Stimulated activated memory B cell treated with anti-CD40 and anti-IgM and Interleukin-4, amounts not matched to agents 10 μg/mL and 1 μg/mL and 100 μg/mL, for 72 hours (primary cell): ENCODE measurements at places on chromosomes 3 and 15.

- ATAC-seq: no peak
These were observed 38.0 kb downstream of the KIF9 start for GRCh38 chr3:47244531-47245100.

DNA sequence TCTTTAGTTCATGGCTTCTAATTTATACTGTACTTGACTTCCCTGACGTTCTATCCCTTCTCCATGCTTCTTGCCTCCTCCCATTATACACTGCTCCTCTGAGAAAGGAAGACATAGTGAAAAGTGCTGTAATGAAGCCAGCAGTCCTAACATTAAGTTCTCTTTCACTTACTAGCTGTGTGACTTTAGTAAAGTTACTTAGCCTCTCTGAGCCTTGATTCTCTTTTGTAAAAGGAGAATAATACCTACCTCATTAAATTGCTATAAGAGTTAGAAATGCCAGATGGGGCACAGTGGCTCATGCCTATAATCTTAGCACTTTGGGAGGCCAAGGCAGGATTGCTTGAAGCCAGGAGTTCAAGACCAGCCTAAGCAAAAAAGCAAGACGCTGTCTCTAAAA, 18.8 kb upstream of the IGF2BP2 start:
- no peak for ATAC-seq

DNA sequence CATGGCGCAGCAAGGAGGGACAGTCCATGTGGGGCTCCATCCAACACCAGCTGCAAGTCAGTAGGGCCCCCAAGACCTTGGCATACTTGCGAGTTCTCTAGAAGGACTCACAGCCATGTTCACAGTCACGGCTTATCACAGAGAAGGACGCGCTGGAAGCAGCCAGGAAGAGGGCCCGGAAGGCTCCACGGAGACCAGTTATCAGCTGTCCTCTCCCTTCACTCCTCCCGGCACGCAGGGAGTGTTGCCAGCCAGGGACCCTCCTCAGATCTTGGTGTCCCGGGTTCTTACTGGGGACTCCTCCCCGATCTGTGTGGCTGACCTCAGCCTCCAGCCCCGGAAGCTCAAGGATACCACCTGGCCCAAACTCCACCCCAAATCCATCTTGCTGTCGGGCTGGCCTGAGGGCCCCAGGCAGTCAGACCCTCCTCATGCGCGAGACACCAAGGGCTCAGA, 68.0 kb downstream of the SLTM start:
- peak; percentile 12 for ATAC-seq

DNA sequence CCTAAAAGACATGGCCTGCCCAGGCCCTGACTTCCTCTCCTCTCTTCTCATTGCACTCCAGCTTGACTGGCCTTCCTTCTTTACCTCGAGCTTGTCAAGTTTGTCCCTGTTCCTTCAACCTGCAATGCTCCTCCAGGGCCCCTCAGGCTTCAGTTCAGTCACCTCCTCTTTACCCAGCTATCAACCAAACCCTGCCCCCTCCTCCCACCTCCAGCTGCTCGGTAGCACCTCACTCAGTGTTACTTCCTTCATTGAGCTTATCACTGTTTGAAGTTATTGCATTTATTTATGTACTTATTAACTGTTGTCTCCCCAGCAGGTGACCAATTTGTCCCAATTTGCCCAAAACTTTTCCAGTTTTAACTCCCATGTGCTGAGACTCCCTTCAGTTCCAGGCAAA, 95.8 kb upstream of the UBE2E1 start:
- no peak for ATAC-seq

- no peak for ATAC-seq
These were observed 301.0 kb upstream of the UMPS start for GRCh38 chr3:124429129-124429815.

GRCh38 chr3:83890039-83890762, 1068.6 kb upstream of the CADM2 start:
- no peak for ATAC-seq

DNA sequence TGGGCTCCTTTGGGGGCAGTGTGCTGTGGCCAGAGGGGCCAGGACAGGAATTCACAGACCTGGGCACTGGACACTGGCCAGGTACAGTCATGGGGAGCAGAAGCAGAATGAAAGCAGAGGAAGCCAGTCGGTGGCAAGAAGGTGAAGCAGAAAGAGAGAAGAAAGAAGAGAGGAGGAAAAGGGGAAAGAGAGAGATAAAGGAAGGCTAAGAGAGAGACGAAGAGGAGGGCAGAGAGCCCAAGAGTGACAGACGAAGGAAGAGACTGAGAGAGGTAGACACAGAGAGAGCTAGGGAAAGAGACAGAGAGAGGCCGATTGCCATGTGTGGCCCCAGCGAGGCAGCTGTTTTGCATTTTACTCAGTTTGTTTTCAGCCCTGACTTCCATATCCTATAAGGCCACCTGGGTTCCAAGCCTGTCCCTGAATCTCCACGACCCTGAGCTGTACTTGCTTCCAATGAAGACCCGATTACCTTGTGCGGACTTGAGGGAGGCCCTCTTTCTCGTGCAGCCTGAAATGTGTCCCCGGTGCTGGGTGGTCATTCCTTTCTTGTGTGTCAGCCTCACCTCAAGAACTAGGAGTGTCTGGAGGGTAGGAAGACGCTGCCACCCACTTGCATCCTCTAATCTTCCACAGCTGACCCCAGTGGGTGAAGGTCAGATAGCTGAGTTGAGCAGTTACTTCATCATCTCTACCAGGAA, 73.9 kb downstream of the LSM3 start:
- no peak for ATAC-seq

GRCh38 chr15:43871835-43872234, 45.0 kb downstream of the WDR76 start:
- no peak for ATAC-seq

DNA sequence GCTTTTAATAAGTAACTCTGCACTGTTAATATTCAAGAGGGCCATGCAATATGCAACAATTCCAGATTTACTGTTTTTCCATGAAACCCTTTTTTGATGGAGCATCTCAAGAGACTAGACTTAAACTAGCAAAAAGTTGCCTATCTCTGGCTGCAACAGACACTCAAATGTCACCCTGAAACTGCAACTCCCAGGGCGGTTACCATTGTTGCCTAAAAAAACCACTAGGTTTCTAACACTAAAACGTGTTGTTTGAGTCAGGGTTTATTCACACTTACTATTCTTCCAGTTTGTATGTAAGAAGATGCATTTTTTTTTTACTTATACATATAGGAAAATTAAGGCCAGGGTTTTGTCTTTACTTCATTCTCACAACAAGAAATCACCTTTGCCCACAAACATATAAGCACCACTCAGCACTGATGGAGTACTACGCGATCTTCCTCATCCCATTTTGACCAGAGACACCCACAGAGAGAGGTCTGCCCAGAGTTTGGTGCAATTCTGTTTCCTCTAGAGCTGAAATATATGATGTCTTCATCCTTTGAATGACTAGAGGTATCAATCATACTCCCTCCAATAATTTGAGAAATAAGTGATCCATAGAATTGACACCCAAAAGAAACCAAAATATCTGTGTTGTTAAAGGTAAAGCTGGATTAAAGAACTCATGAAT, 124.0 kb upstream of the SNTN start:
- no peak for ATAC-seq

- no peak for ATAC-seq
These were observed 35.3 kb upstream of the MRPS22 start for GRCh38 chr3:139308560-139308959.

DNA sequence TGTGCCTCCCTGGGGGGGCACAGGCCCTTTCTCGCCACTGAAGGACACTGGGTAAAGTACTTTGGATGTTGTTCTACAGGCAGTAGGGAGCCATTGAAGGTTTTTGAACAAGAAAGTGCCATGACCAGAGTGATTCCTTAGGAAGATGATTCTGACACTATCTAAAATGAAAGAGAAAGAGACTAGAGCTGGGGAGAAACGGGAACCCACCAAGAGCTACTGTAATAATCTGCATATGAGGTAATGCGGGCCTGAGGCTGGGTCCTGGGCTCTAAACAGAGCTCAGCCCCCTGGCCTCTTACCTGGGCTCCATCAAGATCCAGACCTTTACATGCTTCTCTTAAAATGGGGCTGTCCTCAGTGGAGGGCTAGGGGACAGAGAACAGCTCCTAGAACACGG, 24.9 kb downstream of the GRK7 start:
- ATAC-seq: no peak

DNA sequence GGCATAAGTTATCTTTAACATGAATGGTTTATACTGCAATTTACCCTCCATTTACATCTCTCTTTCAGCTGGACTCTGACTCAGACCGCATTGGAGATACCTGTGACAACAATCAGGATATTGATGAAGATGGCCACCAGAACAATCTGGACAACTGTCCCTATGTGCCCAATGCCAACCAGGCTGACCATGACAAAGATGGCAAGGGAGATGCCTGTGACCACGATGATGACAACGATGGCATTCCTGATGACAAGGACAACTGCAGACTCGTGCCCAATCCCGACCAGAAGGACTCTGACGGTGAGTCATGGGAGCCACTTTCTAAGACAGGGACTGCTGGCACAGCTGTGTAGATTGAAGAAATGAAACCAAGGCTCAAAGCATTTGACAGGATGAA, 11.6 kb downstream of the THBS1 start:
- ATAC-seq: no peak

GRCh38 chr3:57889807-57890206, 118.4 kb upstream of the FLNB start:
- no peak for ATAC-seq

- ATAC-seq: no peak
These were observed 2.5 kb downstream of the UBL7 start for GRCh38 chr15:74458473-74458872.

DNA sequence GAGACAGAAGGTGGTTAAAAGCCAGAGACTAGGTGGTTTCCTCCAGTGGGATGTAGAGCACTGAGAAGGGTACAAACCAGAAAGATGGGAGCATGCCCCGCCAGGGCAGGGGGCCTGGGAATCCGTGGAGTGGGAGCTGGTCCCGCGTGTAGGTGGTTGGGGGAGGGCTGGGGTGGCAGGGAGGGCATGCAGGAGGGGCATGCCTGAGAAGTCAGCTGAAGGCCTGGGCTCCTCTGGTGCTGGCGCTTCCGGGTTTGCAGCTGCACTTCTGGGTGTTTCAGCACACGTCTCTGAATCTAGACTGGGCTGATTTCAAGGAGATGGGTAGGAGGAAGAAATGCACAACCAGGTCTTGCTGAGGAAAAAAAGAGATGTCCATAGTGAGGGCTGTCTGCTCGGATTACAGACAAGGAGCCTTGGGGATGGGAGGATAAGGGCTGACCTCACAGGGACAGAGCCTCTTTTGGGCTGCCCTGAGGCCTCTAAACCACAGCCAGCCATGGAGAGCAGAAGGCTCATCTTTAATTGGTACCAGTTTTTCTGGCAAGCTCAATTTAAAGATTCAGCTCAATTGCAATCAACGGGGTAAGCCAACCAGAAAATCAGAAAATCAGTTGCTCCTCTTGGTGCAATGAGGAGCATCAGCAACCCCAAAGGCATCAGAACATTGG, 151.9 kb downstream of the FAM43A start:
- ATAC-seq: peak; percentile 31

DNA sequence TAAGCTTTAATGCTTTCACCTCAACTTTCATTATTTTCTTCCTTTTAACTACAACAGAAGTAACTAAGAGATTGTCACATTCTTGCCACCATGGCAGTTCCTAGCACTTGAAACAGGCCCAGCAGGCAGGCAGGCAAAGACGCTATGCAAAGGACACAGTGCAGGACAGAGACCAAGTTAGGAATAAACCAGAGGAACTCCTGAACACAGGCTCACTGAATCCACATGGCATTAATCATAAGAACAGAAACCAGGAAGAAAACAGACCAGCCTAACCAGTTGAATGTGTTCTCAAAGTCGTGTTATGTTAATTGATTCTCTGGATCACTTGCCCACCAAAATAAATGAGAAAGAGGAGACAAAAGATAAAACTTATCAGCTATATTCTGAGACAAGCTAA, 397.6 kb downstream of the TBL1XR1 start:
- ATAC-seq: no peak

DNA sequence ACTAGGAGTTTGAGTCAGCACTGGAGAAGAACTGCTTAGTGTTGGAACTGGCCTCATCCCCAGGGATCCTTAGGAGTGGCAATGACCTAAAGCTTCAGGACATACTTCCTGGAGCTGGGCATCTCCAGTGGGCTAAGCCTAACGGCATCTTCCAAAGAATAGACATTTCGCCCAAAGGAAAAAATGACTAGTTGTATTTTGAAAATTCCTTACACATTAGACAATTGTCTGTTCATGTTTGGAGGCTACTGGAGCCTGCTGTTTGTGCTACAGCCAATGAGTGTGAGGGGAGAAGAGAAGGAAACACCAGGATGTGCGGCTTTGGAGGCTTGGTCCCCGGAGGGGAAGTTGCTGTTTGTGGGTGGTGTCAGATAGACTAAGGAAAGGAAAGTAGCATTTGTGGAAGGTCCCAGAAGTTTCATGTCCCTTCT, 77.6 kb downstream of the POLR2M start:
- no peak for ATAC-seq

DNA sequence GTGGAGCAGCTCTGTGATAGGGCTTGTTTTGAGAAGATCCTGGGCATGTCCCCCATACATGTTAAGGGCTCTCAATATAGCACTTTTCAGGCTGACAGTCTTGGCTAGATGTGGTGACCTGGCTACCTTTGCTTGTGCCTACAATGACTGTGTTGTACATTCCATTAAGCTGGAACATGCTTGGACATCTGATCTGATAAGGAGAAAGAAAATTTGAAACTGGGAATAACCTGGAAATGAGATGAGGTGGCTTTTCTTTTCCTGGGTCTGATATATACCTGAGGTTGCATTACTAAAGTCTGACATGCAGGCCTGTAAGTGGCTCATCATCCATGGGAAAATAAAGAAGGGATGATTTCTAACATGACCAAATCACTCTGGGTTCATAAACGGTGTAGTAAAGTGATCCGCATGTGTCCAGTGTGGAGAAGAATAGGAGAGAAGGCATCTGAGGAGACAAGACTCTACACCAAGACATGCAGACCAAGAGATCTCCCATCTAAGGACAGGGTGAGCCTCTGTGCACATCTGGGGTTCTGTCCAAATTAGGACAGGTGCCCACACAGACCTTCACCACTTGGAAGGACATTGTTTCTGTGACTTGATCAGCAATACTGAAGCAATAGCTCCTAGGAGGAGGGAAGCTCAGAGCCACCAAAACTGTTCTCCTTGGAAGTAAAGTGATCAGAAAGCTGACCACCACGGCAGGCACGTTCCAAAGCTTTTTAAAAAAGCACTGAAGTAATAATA, 62.0 kb downstream of the KLHL6 start:
- no peak for ATAC-seq

- no peak for ATAC-seq
These were observed 26.4 kb downstream of the ANXA2 start for GRCh38 chr15:60371175-60372051.

- no peak for ATAC-seq
These were observed 35.8 kb downstream of the QTRT2 start for GRCh38 chr3:114092151-114093015.

GRCh38 chr15:61528581-61528910, 299.4 kb upstream of the RORA start:
- ATAC-seq: no peak

- no peak for ATAC-seq
These were observed 983.8 kb downstream of the SI start for GRCh38 chr3:164094546-164094945.

GRCh38 chr15:41561777-41562145, 2.7 kb downstream of the TYRO3 start:
- ATAC-seq: no peak
